ENCODE measurements at places on chromosomes 12 and 14.
A peak's percentile ranks its signal among the peaks of the same experiment; 100 is the strongest.

DNA sequence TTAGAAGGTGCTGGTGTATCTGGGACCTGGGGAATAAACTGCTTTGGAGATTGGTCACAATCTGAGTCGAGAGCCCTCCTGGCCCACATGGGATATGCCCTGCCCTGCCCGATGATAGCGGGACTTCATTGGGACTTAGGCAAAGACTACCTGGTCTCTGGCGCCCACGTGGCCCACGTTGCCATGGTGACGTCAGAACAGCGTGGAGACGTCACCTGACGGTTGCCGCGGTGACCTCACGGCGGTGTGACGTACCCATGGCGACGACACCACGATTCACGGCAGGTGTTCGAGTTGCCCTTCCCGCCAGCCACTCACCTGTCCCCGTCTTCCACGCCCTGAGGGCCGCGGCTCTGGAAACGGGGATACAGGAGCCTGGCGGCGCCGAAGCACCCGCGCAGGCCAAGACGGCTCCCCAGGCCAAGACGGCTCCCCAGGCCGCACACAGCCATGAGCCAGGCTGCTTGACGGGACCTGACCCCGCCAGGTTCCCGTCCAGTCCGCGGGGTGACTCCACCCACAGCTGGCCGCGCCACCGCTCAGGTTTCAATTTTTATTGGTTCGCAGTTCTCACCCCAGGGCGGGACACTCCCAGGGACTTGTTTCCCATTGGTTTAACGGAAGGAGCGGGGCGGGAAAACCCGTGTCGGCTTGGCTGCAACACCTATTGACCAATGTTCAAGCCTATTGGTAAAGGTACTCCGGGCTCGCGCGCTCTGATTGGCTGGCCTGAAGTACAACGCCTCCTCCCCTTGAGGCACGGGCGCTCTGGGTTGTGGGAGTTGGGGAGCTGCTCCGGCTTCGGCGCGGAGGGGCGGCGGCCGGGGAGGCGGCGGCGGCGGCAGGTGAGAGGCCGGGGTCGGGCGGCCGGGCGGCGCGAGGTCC is at the start of the genes MMAB and MVK:
Gene MMAB, minus strand, starts transcription at position 476 of the 885 bp plus-strand sequence. Its CDS starts 24 bp downstream, at position 452.
Gene MVK, plus strand, starts transcription at position 766 of the 885 bp plus-strand sequence. CDS start 1,029 bp downstream, outside the sequence.
- H3K27me3 ChIP-seq, result no peaks in the 10 kb centered on the region
- peaks cover 6% of the 10 kb centered on the region for H3K36me3 ChIP-seq
- peak within 1 kb of the TSS; percentile 99 for H3K27ac ChIP-seq
- peak; percentile 96 for DNase-seq
- peaks cover 59% of the 10 kb centered on the region for H3K4me1 ChIP-seq

GRCh38 chr12:27319409-27319808 is 13.2 kb upstream of the BMAL2 start:
- H3K27ac ChIP-seq, result no peak overlapping the region
- H3K27me3 ChIP-seq, result no peaks in the 10 kb centered on the region

DNA sequence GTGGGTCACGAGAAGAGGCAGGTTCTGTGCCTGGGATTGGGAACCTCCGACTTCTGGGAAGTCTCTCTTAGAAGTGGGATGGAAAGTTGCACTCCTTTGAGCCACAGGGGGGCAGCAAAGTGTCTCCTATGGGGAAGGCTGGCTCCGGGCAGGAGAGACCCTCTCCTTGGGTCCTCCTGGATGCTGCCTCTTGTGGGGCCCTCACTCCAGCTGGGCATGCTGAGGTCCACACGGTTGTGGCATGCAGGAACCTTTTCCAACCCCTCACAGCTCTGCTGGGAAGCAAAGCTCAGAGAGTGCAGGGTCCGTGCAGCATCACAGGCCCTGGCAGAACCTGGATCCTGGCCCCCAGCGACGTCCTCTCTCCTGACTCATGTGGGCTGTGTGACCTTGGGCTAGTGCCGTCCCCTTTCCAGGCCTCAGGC is 17.4 kb downstream of the SDSL start:
- peak; percentile 73 for DNase-seq
- H3K4me1 ChIP-seq, result no peaks in the 10 kb centered on the region
- no peaks in the 10 kb centered on the region for H3K36me3 ChIP-seq
- H3K4me3 ChIP-seq, result no peak overlapping the region
- no peak overlapping the region for H3K27ac ChIP-seq

DNA sequence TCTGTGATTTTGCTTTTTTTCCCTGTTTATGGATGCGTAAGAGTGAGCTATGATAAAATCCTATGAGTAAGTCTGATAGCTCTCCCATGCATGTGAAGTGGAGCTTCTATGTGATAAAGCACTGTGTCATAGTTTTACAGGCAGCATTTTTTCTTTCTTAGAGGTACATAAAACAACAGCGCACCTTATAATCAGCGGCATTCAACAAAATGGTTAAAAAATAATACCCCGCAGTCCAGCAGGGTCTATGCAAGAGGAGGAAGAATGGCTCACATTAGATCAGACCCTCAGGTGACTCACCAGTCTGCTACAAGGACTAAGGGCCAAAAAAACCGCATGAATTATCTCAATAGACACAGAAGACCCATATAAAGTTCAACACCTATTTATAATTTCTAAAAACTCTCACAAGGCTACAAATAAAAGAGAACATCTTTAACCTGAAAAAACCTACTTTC is 33.0 kb upstream of the TMEM179 start:
- peaks cover 14% of the 10 kb centered on the region for H3K27me3 ChIP-seq
- no peaks in the 10 kb centered on the region for H3K36me3 ChIP-seq

DNA sequence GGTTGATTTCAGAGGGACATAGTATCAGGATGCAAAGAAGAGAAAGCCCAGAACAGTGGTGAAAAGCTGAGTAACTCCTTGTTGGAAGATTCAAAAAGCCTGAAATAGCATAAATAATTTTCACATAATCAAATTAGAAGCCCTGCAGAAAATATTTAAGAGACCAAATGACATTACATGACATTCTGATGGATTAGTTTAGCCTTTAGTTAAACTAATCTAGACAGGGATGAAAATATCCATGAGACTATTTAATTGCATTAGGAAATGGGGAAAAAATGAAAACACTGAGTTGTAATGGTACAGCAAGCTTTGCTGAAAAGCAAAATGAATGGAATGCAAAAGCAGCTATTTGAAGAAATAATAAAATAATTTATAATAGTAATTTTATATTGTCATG is 91.8 kb downstream of the KIF21A start:
- no peaks in the 10 kb centered on the region for H3K27me3 ChIP-seq
- DNase-seq, result no peak
- H3K27ac ChIP-seq, result peak overlapping the region; percentile 32
- H3K4me1 ChIP-seq, result peaks cover 35% of the 10 kb centered on the region
- H3K36me3 ChIP-seq, result peaks cover 17% of the 10 kb centered on the region

DNA sequence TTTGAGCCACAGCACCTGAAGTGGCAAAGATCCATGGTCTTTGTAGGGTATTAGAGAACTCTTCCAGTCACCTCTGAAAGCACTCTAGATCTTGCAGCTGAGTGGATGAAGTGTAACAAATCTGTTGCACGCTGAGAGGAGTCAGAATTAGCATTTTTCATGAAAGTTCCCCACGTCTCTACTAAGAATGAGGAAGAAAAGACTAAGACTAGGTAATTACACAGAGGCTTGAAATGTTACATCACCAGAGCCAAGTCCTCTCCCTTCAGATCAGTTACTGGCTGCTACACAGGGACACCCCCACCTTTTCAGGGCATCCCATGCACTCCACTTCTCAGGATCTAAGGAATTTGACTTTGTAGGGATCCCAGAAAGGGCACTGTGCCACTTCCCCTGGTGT is 98.6 kb upstream of the FKBP4 start:
- no peak for DNase-seq
- no peaks in the 10 kb centered on the region for H3K36me3 ChIP-seq
- no peak overlapping the region for H3K27ac ChIP-seq
- H3K4me3 ChIP-seq, result no peak overlapping the region

DNA sequence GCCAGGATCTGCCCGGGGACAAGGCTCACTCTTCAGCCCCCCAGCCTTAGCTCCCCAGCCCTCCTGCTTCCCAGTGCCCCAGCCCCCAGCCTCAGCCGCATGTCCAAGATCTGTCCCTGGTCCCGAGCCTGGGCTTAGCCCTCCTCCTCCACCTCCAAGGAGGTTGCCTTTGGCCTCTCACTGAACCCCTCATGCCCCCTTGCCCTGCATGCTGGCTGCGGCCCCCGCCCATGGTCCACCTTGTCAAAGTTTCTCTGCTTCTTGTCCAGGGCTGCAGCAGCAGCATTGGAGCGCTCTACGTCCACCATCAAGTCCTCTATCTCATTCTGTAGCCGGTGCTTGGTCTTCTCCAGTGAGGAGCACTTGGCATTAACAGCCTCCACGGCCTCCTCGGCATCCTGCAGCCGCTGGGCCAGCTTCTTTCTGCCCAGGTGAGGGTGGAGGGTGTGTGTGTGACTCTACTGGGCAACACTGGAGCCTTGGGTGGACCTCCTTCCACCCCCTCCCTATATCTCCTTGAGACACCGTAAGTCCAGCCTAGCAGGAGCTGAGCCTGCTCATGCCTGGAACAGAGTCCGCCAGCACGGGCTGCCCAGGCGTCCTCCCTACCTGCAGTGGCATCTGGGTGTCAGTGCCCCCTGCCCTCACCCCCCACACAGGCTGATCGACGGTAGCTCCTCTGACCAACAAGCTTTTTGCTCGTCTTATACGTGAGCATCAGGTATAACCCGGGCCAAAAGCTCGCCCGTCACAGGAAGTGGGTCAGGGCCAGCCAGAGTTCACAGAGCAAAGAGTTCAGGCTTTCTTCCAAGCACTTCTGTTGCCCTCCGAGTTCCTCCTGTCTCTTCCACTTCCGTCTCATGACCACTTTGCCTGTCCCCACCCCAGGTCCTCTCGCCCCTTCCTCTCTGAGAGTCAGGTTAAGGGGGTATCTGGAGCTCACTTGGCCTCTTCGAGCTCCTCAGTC is 11.4 kb downstream of the CMTM5 start:
- H3K4me3 ChIP-seq, result no peak overlapping the region
- H3K27me3 ChIP-seq, result peaks cover 6% of the 10 kb centered on the region
- DNase-seq, result no peak
- H3K36me3 ChIP-seq, result no peaks in the 10 kb centered on the region

DNA sequence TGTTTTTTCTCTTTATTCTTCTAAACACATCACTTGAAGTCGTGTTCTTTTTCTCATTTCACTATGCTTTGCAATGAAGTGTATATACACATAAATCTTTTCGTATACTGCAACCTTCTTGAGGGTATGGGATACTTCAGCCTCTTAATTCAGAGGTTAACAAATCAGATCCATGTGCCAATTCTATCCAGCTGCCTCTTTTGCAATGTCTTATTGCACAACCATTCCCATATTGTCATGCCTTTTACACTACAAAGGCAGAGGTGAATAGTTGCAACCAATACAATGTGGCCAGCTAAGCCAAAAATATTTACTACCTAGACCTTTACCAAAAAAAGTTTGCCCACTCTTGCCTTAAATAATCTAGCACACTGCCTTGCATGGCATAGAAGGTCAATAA is 224.5 kb upstream of the FOXG1 start:
- no peak overlapping the region for H3K27ac ChIP-seq
- H3K4me3 ChIP-seq, result no peak overlapping the region
- no peak for DNase-seq

DNA sequence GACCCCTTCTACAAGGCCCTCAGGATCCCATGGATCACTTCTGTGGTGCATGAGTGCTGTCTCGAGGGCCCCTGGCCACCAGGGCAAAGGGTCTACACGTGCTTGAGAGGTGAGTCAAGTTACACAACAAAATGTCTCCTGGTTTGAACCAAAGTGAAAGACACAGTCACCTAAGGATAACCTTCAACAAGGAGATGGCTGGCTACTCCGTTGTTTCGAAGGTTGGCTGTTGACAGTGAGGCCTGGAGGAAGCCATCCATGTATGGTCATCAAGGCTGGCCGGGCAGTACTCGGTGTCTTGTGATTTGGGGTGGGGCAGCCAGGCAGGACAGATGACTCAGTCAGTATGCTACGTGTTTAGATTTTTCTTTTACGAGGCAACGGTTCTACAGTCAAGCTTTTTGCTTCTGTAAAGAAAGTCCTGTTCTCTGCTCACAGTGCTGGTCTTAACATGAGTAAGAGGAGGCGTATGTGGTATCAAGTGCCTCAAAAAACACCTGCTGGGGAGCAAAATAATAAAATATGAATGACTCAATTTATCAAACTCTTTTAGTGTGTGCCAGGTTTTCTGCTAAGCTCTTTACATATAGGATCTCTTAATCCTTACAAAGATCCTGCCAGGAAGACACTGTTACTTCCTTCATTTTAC is 18.0 kb upstream of the NT5DC3 start:
- no peaks in the 10 kb centered on the region for H3K36me3 ChIP-seq
- H3K4me1 ChIP-seq, result peaks cover 5% of the 10 kb centered on the region
- H3K27ac ChIP-seq, result no peak overlapping the region
- H3K4me3 ChIP-seq, result no peak overlapping the region
- no peaks in the 10 kb centered on the region for H3K27me3 ChIP-seq

DNA sequence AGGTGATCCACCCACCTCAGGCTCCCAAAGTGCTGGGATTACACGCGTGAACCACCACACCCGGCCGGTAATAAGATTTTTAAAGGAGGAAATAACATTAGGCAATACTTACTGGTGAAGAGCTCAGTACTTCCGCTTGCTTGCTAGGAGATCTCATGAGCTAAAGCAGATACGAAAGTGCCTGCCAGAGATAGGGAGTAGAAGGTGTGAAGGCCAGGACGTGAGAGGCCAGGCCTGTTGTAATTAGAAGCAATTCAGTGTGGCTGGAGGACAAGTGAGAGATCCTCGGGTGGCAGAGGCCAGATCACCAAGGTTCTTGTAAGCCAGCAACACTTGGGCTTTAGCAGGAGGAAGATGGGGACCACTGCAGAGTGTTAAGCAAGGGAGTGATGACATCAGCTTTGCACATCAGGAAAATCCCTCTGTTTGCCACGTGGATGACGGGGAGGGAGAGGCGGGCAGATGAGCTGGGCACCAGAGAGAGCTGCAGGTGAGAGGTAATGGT is 7.6 kb downstream of the TECPR2 start:
- H3K4me1 ChIP-seq, result peaks cover 9% of the 10 kb centered on the region
- H3K27me3 ChIP-seq, result no peaks in the 10 kb centered on the region
- DNase-seq, result no peak

- H3K4me1 ChIP-seq, result no peaks in the 10 kb centered on the region
- no peaks in the 10 kb centered on the region for H3K36me3 ChIP-seq
- no peaks in the 10 kb centered on the region for H3K27me3 ChIP-seq
- no peak overlapping the region for H3K4me3 ChIP-seq
- no peak overlapping the region for H3K27ac ChIP-seq
Measured at GRCh38 chr12:97967831-97968230, 505.2 kb downstream of the RMST start.

- no peaks in the 10 kb centered on the region for H3K27me3 ChIP-seq
- H3K4me1 ChIP-seq, result peaks cover 33% of the 10 kb centered on the region
- H3K36me3 ChIP-seq, result no peaks in the 10 kb centered on the region
- no peak overlapping the region for H3K27ac ChIP-seq
- DNase-seq, result no peak
Measured at GRCh38 chr12:46266382-46266791, 2.5 kb downstream of the SLC38A1 start.

GRCh38 chr14:75649337-75649736 is 11.3 kb downstream of the ERG28 start:
- DNase-seq, result no peak
- no peak overlapping the region for H3K27ac ChIP-seq
- peaks cover 9% of the 10 kb centered on the region for H3K4me1 ChIP-seq
- no peaks in the 10 kb centered on the region for H3K27me3 ChIP-seq
- peaks cover 23% of the 10 kb centered on the region for H3K36me3 ChIP-seq
